ENCODE measurements at places on chromosomes 5 and 9. TPM values are rescaled to one million over a fixed set of nuclear protein-coding genes. Genes with fewer than 3 reads are reported as not detected.

- peak; percentile 66 for DNase-seq
Measured at GRCh38 chr5:72067682-72068470, 39.4 kb upstream of the MAP1B start.

GRCh38 chr9:36551910-36552309 lies 20.8 kb upstream of the MELK start:
- no peak for DNase-seq

DNA sequence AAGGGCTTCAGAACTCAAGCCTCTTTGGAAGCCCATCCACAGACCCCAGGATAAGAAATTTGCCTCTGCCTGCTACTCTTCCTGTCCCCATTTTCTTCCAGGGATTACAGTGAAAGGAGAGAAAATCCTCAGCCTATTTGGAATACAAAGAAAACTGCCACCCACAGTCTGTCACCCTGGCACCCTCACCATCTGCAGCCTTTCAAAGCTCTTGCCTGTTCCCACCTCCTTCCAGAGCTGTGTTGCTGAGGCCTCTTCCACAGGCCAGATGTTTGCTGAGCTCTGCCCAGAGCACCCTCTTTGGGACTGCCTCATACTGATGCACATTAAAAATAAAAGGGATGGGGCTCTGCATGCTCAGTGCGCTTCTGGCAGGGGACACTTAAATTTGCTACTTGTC lies 35.9 kb upstream of the TAF1L start:
- DNase-seq = no peak

DNA sequence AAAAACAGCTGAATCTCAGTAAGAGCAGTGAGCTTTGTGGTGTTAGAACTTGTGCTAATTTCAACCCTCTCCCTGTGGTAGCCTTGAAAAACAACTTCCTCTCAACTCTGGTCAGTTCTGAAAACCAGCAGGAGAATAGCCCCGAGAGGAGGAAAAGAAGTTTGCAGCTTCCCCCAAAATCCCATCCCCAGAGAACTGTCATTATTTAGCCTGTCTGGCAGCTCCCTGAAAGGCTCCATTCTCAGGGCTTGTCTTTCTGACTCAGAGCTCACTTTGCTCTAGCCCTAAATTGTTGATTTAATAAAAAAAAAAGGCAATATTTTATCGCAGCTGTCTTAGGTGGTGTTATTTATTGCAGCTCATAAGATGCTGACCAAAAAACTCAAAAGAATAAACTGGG lies 11.4 kb upstream of the SLC45A2 start:
- DNase-seq = no peak

DNA sequence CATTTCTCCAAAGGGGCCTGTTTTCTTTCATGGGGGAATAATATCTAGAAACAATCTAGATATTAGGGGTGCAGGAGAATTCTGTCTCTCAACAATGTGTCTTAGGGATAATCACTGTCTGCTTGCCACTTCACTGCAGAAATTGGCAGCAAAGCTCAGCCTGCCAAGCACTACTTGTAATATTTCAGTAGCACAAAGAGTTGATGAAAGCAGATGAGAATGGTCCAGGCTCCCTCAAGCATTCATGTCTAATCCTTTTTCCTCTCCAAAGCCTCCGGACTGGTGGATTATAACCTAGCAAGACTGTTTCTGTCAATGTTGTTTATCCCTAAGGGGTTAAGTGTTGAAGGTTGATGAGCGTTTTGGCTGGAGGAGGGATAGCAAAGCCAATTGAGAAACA lies 13.3 kb upstream of the MPDZ start:
- DNase-seq = no peak

- DNase-seq = no peak
Measured at GRCh38 chr9:27181381-27181780, 72.4 kb downstream of the TEK start.

DNA sequence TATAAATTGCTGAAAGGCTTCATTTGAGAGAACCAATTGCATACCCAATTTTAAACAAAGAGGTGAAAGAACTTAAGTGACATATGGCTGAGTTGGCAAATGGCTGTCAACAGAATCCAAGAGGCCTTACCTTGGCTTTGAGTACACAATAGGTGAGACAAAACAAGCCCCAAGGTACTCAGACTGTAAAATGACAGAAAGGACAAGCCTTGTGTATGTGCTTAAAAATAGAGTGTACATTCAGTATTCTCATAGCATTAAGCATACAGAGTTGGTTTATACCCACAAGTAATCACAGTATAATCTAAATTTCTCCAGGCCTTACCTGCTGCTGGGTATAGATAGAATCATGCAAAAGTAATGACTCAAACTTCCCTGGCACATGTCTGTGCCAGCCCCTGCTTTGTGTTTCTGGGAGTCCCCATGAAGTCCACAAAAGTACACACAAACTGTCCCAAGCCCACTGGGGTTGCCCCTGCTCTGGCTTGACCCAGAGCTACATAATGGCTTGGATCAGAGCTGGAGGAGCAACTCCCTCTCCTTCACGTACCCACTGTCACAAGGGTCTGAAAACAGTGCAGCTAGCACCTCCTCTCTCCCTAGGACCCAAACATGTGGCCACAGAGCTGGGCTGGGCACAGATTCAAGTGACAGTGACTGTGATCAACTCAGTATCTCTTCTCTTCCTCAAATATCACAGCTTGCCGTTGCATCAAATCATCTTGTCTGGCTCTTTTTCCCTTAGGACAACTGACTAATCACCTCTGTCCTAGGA lies 250.8 kb downstream of the ENC1 start:
- DNase-seq = no peak

- DNase-seq = no peak
Measured at GRCh38 chr9:6777213-6777902, 19.6 kb downstream of the KDM4C start.

GRCh38 chr5:84383296-84383815 lies 1.3 kb downstream of the EDIL3 start:
- no peak for DNase-seq

DNA sequence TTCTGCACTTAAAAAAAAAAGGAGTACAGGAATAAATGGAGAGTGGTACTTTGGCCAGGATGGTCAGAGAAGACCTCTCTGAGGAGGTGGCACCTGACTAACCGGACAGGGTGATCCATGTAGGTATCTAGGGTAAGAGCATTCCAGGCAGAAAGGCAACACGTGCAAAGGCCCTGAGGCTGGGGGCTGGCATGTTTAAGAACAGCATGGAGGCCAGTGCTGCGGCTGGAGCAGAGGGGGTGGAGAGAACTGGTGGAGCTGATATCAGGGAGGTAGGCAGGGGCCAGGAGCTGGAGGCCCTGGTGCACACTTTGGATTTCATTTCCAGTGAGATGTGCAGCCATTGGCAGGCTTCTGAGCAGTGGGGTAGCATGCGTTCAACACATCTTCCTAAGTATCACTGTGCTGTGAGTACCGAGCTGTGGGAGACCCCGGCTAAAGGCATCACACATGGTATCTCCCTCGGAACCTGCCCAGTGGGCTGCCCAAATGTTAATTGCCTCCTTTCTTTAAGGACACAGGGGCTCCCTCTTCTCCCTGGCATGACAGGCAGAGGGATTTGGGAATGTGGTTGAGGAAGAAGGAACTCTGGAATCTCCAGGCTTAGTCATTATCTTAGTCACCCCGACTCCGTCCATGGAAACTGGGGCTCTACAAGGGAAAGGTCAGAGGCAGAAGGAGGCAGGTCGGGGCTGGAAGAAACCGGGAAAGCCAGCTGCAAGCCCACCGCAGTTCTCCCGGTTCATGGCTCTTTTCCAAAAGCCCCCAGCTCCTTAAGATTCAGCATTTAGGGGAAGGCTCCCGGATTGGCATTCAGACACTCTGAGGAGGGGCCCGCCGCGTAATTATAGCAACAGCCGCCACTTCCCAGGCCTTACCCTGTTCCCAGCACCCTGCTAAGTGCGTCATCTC lies 18.6 kb downstream of the SLC6A7 start:
- peak; percentile 70 for DNase-seq

DNA sequence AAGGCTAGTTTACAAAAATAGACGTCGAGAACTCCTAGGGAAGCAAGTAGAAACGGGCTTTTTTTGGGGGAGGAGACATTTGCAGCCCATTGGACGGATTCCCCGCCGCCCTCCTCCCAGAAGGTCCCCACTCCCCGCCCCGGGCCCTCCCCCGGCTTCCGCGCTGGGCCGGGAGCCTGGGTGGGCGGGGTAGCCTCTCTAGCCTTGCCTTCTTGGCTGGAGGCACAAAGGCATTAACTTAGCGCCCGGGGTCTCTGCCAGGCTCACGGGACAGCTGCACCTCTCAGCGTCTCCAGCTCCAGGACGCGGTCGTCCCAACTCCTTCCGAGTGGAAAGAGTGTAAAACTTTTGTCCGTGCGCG lies at the start of gene DMRTA1:
DMRTA1 (plus strand) TSS at position 236 of the 361 bp plus-strand sequence. CDS start 242 bp downstream, outside the sequence.
- DNase-seq = peak; percentile 94

- no peak for DNase-seq
Measured at GRCh38 chr9:131554843-131555351, 9.6 kb downstream of the PRRT1B start.

GRCh38 chr9:37107701-37108100 lies 12.7 kb upstream of the ZCCHC7 start:
- DNase-seq = no peak

DNA sequence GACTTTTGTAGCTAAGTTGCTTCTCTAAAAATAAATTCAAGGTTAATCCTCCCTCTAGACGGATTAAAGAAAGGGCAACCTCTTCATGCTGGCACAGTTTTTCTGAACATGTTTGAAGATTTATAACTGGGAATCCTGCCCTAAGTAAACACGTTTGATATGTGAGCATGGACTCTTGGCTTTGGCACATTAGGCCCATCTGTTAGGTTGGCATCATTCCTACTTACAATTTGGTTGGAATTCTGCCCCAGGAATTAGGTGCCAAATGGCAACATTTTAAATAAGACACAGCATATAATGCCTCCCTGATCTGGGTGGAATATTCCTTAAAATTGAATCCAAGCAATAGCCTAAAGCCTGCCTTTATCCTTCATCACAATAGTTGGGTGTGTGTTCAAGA lies 372.3 kb upstream of the CDH18 start:
- DNase-seq = peak; percentile 5

DNA sequence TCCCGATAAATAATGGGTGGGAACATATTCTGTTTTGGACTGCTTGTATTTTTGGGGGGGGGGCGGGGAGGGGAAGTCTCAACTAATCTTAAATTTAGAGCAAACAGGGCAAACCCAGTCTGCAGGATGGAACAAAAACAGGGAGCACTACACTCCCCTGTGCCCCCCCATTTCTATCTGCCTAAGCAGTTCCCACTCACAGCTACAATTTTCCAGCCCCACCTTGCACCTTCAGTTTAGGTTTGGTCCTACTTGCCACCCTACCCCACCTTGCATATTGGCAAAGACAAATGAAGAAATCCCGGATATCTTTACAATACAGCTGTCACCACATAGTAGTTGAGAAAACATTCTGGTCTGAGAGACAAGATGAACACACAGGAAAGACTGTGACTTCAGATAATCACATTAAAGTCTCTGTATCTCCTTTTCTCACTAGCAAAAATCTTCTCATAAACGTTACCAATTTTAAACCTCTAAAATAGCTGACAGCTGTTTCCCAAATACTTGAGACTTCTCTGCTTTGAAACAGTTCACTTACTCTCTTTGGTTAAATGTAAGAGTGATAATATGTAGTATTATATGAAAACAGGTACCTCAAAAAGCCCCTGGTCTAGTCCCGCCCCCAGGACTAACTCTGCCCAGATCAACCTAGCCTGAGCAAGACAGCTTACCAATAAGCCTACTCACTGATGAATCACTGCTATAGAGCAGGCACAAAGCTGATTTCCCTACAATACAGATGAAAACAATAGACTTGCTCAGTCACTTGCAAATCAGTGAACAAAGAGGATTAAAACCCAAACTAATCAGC lies 5.2 kb upstream of the RAPGEF6 start:
- DNase-seq = no peak

GRCh38 chr9:78940121-78940855 lies 631.5 kb upstream of the TLE4 start:
- DNase-seq = no peak

GRCh38 chr5:173517648-173518047 lies 98.8 kb downstream of the BOD1 start:
- no peak for DNase-seq

DNA sequence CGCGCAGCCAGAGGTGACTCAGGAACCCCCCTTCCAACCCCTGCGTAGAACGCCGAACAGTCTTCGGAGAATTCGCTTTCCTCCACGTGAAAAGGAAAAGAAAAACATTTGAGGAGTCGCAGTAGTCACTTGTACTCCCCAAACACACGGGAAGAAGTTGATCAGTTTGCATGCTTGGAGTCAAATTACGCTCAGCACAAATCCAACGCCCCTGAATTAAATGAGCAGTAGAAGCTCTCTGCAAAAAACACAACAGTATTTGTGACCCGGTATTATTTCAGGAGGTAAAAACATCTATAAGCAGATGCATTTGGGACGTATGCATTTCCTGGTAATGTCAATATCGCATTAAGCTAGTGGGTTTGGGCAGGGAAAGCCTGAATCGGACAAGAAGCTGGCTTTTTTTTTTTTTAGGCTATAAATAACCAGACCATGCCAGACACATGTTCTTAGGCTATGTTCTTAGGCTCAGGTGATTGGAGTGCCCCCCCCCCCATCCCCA lies 854 bp upstream of the ARL15 start:
- DNase-seq = peak; percentile 35

- no peak for DNase-seq
Measured at GRCh38 chr9:76085596-76085995, 195.1 kb downstream of the PCSK5 start.

- no peak for DNase-seq
Measured at GRCh38 chr5:171595801-171596231, 176.4 kb downstream of the FGF18 start.

DNA sequence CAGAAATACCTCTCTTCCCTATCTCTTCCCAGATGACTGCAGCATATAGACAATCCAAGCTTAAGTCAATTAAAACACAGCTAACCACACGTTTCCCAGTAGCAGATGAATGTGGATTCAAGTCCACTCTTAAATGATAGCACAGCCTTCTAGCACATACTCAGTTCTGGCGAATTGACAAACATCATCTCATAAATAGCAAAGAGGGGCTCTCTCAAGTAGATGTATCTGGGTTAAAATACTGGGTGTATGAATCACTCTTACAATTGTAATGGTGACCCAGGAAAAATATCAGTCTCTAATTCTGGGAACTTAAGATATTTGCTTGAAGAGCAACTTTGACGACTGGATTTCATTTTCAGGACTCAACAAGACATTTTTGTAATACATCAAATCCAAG lies 67.0 kb upstream of the HAPLN1 start:
- no peak for DNase-seq

GRCh38 chr5:120552638-120553037 lies 88.5 kb downstream of the PRR16 start:
- no peak for DNase-seq

CEL gene
- 0.67 TPM for total RNA-seq

GABRP gene
- not detected for total RNA-seq

SH3PXD2B gene
- 19.4 TPM for total RNA-seq

PRRX2 gene
- total RNA-seq = not detected

OR1J2 gene
- not detected for total RNA-seq

PHYHD1 gene
- total RNA-seq = 10.0 TPM

SLC6A3 gene
- total RNA-seq = not detected

TMOD1 gene
- 60.3 TPM for total RNA-seq

GAS1 gene
- 190 TPM for total RNA-seq

GRIN1 gene
- not detected for total RNA-seq

FOXD4L5 gene
- not detected for total RNA-seq

CATSPER3 gene
- not detected for total RNA-seq

RPS23 gene
- total RNA-seq = 1,872 TPM

OTP gene
- not detected for total RNA-seq

HMCN2 gene
- 0.21 TPM for total RNA-seq

PKD2L2 gene
- not detected for total RNA-seq

OLFML2A gene
- total RNA-seq = 530 TPM
